Activated CD4-positive, CD25-positive, alpha-beta regulatory T cell treated with anti-CD3 and anti-CD28 coated beads, Interleukin-2, amount 50 U/mL, for 24 hours (primary cell): ENCODE measurements at places on chromosomes 16 and 17.
A peak's percentile ranks its signal among the peaks of the same experiment; 100 is the strongest.

DNA sequence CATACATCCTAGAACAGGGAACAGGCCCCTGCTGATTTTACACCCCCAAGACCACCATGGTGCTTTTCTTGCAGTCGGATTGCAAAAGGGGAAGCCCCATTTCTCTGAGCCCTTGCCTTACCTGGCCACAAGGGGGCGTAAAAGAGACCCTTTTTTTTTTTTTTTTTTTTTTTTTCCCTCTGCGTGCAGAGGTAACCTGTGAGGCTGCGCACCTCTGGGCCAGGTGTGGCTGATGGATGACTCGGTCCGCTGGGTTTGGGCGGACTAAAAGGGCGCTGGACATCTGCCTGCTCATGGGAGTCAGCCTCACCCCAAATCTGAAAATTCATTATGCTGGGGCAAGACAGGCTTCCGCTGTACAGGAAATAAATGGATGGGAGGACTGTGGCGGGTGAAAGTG, 281.0 kb downstream of the CBLN1 start:
- ATAC-seq: no peak

GRCh38 chr16:6857575-6857974, 475.1 kb upstream of the RBFOX1 start:
- no peak for ATAC-seq

DNA sequence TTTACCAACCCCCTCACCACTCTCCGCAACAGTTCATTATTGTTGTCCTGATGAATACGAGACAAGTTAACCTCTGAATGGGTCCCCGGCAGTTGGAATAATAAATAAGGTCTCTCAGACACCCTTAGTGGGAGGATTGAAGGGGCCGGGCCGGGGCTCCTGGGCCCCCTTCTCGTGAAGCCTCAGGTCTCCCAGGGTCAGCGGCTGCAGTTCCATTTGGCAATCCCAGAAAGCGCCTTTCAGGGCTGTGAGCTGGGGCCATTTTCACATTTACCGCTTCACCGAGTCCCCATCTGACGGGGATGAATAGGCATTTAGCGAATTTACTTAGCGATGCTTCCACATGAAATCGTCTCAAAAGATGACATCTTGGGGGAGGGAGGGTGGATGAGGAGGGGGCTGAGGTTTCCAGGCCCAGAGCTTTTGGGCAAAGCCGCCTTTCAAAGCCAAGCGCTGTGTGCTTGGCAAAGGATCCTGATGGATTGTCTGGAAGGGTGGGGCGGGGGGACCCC, 309.8 kb downstream of the XYLT1 start:
- no peak for ATAC-seq

- ATAC-seq: no peak
Observed at GRCh38 chr17:31357839-31358394, 33.6 kb upstream of the RAB11FIP4 start.

- no peak for ATAC-seq
Observed at GRCh38 chr17:75758131-75758905, 6.7 kb downstream of the GALK1 start.

- ATAC-seq: no peak
Observed at GRCh38 chr16:21953541-21953902, 361 bp downstream of the UQCRC2 start.

DNA sequence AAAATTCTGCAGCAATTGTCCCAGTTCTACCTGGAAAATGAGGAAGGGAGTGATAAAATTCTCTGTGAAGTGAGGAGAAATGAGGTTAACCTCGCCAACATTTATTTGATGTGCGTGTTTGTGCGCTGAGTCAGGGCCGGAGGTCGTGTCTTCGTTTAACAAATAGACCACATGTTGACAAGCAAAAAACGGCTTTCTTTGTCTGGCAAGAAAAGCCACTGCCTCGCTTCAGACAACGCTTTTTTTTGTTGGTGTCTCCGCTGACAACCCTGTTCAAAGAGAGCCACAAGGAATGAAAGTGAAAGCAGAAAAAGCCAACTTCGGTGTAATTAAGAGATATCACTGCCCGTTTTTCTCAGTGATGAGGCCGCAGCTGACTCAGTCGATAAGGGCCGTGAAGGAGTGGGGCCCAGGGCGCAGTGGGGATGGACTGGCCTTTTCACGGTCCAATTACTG, 510.6 kb downstream of the CDH13 start:
- peak; percentile 33 for ATAC-seq

GRCh38 chr16:57577214-57577613, 34.8 kb downstream of the ADGRG5 start:
- no peak for ATAC-seq

- ATAC-seq: no peak
Observed at GRCh38 chr17:49964769-49965523, 4.0 kb upstream of the DLX4 start.

GRCh38 chr16:30053376-30054015, 12.1 kb upstream of the ALDOA start:
- ATAC-seq: no peak

GRCh38 chr16:75938818-75939217, 212.5 kb upstream of the CPHXL start:
- ATAC-seq: no peak

- no peak for ATAC-seq
Observed at GRCh38 chr17:63772801-63773271, 561 bp downstream of the CCDC47 start.

GRCh38 chr16:88430524-88431446, 22.3 kb upstream of the ZFPM1 start:
- peak; percentile 63 for ATAC-seq

GRCh38 chr17:3663102-3664011, 5.0 kb downstream of the TAX1BP3 start:
- ATAC-seq: no peak

GRCh38 chr16:15647294-15648014, 2.6 kb upstream of the NDE1 start:
- no peak for ATAC-seq

DNA sequence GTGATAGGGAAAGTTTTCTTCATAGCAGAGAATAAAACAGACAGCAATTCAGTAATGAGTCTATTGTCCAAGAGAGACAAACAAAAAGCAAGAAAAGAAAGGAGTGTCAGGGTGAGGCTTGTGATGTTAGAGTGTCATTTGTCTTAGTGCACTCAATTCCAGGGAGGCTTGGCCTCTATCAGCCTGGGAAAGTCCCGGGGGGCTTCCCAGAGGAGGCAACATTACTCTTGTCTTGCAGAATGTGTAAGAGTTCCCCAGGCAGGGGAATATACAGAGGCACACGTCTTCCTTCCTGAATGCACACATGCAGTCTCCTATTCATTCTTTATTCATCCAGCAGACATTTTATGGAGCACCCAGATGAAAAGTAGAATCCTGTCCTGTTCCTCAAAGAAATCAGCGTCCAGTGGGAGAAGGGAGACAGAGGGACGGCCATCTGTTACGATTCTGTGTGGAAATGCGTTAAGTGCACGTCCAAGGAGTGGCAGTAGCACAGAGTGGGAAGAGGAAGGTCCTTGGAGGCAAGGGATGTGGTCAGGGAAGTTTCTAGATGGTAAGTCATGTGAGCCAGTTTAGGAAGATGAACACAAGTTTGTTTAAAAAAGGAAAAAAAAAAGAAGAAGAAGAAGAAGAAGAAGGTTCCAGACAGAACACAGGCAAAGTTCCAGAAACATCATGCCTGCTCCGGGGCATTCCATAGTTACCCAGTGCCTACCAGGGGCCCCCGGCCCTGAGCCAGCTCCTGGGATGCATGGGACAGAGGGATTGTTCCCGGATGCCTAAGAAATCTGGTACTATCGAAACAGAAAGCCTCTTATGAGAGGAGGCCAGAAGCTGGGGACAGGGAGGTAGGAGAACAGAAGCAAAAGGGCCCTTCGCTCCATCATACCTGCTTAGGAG, 21.1 kb downstream of the CACNG4 start:
- no peak for ATAC-seq

DNA sequence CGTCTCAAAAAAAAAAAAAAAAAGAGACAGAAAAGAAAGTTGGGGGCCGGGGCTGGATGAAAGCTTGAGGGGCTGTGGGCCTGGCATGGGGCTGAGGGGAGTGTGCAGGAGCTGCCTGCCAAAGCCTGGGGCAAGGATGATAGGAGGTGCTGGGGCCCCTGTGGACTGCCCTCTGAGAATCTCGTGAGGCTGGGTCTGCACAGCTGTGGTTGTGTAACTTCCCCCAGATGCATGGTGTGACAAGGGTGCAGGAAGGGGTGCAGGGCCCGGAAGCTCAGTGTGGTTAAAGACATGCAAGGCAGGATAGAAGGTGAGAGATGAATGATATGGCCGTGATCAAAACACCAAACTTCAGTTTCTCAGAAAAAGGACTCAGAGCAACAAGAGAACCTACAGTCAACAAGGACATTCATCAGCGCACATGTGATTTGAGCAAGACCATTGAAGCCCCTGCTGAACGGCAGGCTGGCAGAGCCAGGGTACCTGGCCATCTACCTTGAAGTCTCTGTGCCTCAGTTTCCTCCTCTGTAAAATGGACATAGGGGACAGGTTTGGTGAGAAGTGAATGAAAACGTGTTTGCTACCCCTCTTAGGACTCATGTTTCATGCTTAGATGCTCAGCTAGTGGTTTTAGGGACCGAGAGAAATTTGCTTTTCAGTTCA, 9.6 kb downstream of the IL32 start:
- peak; percentile 87 for ATAC-seq

DNA sequence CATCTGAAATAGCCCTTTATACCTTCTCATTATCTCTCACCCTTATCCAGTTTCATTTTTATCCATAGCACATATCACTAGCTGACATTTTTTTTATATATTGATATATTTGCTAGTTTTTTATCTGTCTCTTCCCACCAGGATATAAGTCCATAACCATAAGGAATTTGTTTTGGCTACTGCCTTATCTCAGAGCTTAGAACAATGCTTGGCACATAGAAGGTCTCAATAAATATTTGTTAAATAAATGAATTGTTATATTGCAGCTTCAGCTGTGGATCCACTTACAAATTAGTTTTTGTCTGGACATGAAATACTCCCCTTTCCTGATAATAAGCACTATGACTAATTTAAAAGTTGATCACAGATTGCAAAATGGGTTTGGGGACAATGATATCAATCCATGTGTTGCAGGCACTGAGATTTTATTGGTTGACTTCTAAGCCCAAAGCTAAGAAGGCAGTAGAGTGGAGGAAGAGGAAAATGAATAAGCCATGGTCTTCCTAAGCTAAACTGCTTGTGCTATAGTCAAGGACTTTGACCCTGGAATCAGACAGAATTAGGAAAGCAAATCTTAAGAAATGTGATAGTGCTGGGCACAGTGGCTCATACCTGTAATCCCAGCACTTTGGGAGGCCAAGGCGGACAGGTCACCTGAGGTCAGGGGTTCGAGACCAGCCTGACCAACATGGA, 31.9 kb upstream of the YPEL2 start:
- no peak for ATAC-seq

- ATAC-seq: no peak
Observed at GRCh38 chr17:48483471-48484131, 47.2 kb downstream of the HOXB1 start.

DNA sequence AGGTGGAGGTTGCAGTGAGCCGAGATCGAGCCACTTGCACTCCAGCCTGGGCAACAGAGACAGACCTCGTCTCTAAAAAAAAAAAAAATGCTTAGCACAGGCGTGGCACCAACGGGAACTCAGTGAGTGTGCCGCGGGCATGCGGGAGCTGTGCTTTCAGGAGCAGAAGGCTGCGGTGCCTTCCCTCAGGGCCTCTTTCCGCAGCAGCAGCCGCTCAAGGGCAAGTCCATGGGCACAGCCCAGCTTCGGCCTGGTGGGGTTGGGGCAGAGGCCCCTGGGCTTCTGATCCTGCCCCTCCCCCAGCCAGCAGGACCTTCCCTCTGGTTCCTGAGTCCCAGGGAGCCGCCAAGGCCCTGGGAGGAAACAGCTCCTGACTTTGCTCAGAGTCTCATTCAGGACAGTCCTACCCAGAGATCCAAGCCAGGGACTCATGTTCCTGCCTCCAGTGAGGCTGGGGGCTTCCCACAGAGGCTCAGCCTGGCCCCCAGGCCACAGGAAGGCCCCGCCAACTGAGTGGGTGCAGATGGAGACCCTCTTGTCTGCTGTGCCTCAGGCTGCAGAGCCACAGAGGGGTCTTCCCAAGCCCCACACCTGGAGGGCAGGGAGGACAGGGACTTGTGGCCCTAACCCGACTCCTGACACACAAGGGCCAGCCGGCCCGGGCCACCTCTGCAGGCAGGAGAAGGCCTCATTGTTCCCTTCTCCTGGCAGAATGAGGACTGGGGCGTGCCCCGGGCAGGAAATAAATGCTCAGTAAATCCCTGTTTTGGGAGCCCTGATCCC, 3.3 kb upstream of the ZG16B start:
- ATAC-seq: no peak

- ATAC-seq: peak; percentile 96
Observed at GRCh38 chr17:60372790-60373483, 19.0 kb downstream of the USP32 start.

GRCh38 chr16:68284847-68285246, 20.5 kb downstream of the SLC7A6 start:
- peak; percentile 9 for ATAC-seq

DNA sequence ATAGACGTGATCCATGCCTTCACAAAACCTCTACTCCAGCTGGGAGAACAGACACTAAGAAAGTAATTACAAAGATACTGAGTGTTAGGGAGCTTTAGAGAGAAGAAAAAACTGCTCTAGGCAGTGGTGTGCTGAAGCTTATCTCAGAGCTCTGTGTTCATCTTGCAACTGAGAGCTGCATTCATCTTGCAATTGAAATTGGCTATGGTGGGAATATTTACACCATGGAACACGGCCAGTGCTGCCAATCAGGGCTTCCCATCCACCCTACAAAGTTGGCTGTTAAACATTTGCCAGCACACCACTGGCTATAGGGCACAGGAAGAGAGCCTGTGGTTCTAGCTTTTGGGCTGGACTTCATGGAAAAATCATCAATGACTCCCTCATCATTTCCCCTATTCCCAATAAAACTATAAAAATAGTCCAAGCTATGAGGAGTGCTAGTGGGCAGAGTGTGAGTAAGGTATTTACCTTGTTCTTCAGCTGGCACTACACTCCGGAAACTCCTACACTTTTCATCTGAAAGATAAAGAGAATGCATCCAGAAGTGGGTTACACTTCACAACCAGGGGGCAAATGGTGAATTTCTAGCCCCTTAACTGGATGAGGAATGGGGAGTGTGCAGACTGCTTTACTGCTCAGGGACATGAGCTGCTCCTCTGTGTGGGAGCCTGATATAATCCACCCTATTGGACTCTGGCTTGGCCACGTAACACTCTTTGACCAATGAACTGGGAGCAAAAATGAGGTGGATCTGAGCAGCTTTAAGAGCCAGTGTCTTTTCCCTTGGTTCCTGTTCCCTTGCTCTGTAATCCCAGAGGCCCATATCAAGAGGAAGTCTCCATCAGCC, 11.6 kb downstream of the GSG1L2 start:
- no peak for ATAC-seq

GRCh38 chr16:48206594-48207242, 37.4 kb upstream of the LONP2 start:
- ATAC-seq: peak; percentile 78

GRCh38 chr17:48860034-48860433, 29.2 kb downstream of the CALCOCO2 start:
- no peak for ATAC-seq
